ENCODE measurements at places on chromosomes 2 and 18.

DNA sequence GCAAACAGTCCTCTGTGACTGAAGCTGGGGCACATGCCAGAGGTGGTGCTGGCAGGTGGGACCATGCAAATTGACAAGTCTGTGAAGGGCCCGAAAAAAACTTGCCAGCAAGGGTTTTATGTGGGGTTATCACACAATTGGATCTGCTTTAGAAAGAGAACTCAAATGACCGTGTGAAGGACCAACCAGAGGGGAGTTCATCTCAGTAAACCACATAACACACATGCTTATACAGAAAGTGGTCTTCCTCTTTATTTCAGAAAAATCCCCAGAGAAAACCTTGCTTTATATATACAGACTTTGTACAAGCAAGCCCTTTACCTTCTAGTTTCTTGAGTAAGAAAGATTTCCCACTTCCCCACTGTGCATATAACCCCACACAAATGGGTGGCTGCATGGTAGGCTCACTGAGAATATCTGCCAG lies 46.7 kb downstream of the KIDINS220 start:
- no peak for DNase-seq

DNA sequence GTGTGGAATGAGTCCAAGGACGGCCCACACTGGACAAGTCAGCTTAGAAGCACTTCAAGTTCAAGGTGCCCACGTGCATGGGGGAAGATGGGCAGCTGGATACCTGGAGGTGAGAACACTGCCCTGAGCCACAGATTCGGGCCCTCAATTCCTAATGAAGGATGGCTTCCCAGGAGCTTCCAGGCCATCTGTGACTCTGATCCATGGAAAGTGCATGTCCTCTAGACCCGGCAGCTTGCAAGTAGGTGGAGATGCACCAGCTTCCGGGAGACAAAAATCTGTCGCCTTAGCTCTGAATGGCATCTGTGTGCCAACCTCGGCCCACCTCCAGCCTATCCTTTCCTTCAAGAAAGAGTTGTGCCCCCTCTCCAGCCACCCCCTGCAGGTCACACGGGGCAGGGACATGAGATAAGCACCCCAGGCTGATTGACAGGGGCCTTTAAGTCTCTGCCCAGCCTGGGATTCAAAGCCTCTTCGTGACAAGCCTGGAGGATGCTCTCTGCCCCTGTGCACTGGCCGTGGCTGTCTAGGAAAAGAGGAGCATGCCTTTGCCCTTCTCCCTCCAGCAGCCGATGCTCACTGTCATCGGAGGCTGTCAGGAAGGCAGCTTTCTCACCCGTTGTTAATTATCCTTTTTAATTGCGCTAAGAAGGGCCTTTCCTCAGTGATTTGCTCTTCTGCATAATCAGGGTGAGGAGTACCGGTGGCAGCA lies 65.5 kb downstream of the BIN1 start:
- DNase-seq, result no peak

- no peak for DNase-seq
Observed at GRCh38 chr2:37639631-37640030, 31.8 kb downstream of the CDC42EP3 start.

GRCh38 chr2:216932863-216933548 lies 73.1 kb upstream of the TNP1 start:
- no peak for DNase-seq

DNA sequence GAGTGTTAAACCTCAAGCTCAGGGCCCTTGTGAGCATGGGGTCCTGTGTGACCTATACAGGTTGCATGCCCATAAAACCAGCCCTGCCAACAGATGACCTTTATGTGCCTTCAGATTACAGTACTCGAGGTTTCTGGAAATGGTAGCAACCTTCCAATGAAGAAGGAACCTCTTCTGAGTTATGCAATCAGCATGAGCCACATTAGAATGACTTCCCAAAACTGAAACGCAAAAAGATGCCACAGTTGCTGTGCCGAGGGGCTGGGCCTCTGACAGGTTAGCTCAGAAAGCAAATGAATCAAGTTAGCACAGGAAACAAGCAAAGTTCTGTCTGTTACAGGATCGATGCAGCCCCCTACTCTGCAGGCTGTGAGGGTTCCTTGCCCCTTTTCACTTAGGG lies 37.7 kb downstream of the TGFA start:
- DNase-seq, result no peak

DNA sequence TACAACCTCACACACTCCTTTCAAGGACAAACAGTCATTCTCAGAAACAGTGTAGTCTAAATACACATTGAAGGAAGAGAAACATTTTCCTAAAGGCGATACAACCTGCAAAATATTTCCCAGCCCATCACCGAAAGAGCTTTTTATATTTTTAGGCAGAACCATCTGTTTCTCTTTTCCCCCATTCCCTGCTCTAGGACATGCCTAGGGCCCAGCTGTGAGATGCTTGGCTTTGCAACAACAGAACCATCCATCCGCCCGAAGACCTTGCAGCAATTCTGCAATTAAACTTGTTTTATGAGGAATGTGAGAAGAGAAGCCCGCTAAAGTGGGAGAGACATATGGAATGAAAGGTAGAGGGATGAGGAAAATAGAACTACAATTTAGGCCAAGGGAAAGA lies 105.6 kb upstream of the RFX8 start:
- no peak for DNase-seq

DNA sequence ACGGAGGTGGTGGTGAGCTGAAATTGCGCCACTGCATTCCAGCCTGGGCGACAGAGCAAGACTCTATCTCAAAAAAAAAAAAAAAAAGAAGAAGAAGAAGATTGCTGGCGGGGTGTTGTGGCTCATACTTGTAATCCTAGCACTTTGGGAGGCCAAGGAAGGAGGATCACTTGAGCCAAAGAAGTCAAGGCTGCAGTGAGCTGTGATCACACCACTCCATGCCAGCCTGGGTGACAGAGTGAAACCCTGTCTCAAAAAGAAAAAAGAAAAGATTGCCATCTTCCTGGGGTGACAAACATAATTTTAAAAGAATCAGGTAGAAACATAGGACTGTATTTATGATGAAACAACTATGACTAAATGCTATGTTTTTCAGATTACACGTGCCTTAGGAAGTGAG lies 55.1 kb upstream of the EML4 start:
- no peak for DNase-seq

DNA sequence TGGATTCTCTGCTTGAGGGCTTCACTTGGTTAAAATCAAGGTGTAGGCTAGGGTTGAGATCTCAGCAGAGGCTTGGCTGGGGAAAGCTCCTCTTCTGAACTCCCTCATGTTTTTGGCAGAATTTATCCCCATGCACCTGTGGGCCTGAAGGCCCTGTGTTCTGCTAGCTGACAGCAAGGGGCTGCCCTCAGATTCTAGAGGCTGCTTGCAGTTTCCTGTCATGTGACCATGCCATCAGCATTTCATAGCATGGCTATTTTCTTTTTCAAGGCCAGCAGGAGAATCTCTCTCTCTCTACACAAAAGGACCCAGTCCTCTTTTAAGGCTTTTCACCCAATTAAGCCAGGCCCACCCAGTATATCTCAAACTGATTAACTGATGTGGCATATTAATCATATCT lies 514.8 kb upstream of the HNMT start:
- DNase-seq, result no peak

DNA sequence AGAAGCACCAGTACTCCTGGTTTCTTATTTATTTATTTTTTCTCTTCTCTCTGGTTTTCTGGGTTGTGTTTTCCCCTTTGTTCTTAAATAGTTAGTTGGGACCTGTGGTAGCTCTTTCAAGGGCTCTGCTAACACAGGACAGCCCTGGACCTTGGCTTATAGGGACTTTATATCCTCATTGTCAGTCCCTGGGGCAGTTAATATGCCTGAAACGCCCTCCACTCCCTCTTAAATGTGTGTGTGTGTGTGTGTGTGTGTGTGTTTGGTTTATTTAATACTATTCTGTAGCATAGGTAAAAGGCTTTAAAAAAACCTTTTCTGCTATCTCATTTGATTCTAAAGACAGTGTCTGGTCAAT lies 54.6 kb downstream of the GATA6 start:
- DNase-seq, result no peak

- no peak for DNase-seq
Observed at GRCh38 chr2:143399631-143400069, 270.4 kb downstream of the ARHGAP15 start.

DNA sequence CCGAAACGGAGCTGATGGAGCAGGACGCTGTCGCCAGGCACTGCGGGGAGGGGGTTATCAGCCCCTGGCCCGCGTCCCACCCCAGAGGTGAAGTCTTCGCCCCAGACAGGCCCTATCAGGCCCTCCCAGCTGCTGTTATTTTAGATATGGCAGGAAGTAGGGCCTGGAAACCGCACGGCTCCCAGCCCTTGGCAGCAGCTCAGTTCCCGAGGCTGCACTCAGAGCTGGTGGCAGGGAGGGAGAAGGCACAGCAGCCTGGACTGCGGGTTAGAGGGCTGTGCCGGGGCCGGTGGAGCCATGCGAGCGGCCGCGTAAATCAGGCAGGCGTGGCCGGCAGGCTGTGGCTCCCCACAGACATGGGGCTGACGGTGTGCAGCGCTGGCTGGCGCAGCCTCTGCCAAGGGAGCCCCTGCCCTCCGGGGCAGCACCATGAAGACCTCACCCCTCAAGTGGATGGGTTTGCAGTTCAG lies 111.4 kb downstream of the NFATC1 start:
- DNase-seq, result no peak

- DNase-seq, result no peak
Observed at GRCh38 chr2:137007938-137008337, 242.6 kb downstream of the THSD7B start.

DNA sequence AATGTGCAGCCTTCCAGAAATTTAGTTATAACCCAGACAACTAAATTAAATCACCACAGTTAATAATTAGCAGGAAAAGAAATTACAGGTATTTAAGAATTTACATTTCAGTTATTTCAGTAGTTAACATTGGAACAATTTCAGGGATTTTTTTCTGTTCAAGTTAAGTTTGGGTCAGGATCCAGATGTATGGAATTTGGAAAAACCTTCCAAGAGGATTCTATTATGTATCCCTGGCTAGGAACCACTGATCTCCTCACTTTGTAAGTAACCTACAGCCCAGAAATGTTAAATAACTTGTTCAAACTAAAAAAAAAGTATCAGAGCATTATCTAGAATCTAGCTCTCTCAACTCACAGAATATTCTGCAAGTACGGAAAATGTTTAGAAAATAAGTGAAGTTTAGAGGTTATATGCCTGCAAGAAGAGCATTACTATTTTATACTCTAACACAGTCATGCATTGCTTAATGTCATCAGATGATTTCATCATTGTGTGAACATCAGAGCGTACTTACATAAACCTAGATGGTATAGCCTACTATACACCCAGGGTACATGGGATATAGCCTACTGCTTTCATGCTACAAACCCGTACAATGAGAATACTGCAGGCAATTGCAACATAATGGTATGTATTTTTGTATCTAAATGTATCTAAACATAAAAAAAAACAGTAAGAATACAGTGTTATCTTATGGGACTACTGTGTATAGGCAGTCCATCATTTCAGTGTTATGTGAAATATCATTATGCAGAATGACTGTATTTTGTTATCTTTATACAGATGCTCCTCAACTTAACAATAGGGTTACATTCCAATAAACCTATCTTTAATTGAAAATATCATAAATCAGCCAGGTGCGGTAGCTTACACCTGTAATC lies 6.1 kb downstream of the NCKAP1 start:
- DNase-seq, result no peak

GRCh38 chr2:44498551-44498950 lies 136.8 kb downstream of the CAMKMT start:
- DNase-seq, result no peak

- DNase-seq, result no peak
Observed at GRCh38 chr2:61639721-61640120, 101.6 kb upstream of the XPO1 start.

DNA sequence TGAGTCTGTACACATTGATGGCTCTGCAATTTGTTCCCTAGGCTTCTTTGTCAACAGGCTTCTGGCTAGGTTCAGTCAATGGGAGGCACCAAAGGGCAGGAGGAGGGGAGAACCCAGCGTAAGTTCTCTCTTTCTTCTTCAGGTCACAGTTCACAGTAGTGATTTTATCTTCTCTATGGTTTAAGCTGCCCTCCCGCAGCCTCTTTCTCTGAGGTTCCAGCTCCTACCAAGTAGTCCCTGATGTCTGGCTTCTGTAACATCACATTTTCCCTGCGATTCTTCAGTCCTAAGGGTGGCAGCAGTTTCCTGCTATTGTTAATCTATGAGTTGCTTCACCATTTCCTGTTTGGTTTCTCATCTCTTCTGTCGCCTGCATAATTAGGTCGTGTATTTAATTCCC lies 107.4 kb downstream of the CPO start:
- no peak for DNase-seq

DNA sequence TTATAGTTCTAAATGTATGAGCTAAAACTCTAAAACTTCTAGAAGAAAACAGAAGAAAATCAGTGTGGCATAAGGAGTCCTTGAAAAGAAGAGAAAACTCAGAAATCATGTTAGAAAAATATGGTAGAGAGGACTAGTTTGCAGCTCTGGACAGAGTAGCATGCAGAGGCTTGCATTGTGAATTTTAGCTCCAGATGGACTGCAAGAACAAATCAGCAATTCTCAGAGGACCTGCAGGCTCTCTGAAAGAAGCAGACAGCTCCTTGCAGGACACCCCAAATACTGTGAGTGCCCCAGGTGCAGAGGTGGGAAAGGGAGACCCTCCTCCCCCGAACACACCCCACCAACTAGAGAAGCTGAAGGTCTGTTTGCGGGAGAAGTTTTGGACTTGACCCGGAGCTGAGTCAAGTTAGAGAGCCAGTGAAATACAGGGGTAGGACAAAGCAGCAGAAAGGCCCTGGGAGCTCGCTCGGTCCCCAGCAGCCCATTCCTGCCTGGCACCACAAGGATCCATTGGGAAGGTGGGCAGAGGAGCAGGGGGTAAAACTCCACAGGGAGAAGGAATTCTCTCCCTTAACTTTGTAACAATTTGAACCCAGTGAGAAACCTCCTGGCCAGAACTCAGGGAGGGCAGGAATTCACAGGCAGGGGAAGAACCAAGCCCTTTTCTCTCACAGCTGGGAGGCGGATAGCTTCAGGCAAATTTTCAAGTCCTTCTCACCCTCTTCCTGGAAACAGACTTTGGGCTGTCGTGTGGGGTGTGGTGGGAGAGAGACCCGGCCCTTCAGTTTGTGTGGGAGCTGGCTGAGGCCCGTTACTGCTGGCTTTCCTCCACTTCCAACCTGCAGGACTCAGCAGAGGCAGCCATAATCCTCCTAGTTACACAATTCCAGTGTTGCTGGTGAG lies 216.2 kb upstream of the SLC35G4 start:
- DNase-seq, result no peak

- DNase-seq, result no peak
Observed at GRCh38 chr18:21265971-21266673, 24.1 kb downstream of the GREB1L start.

- DNase-seq, result no peak
Observed at GRCh38 chr2:43003702-43004101, 211.3 kb upstream of the HAAO start.
